Amniotic epithelial cell (primary cell): ENCODE measurements at places on chromosomes 12 and 14.

DNA sequence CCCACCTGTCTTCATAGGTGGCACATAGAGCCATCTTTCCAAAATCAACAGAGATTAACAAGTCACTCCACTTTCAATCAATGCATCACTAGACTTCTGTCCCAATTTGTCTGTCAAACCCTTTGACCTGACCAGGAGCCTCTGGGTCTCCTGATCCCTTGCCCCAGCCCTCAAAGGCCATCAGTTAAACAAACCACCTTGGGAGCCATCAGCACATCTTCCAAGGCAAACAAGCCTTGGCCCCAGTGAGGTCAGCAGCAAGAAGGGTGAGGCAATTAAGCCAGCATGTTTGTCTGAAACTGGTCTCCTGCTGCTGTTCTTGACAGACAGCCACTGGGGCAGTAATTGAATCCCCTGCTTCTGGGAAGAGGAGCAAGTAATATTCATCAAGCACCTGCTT lies 742.8 kb upstream of the TBX3 start:
- no peak for DNase-seq

DNA sequence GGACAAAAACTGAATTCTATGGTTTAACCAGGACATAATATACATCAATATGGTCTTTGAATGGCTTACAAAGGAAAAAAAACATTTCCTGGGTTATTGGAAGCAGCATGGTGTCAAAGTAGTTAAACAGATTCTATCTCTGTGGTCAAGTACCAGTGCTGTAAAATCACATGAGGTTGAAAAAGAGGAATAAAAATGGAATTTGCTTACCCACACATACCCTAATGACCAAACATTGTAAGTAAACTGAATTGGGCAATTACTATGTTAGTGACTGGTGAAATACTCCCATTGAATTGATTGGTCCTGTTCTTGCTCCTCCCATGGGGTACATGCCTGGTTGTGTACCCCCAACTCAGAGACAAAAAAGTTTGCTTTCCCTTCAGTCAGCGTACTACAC lies 19.6 kb downstream of the IFNG start:
- no peak for DNase-seq

GRCh38 chr14:71579331-71579730 lies 352.9 kb upstream of the RGS6 start:
- DNase-seq, result peak; percentile 55

- DNase-seq, result no peak
Measured at GRCh38 chr12:121397521-121397920, 2.4 kb upstream of the RNF34 start.

DNA sequence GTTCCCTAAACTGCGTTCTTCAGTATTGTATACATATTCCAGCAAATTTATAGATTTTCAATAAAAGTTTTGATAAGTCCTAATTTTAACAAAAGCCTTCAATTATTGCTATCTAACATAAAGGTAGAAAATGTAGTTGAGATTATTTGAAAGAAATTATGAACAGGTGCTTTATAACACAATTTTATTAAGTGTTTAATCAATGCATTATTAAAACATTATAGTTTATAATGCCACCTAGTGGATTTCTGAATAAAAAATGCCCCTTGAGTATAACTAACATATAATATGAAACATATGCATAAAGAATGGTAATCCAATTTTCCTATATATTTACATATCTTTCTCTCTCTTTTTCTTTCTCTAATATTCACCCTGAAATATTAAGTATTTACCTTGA lies 515.3 kb downstream of the SLC6A15 start:
- no peak for DNase-seq

GRCh38 chr14:91048265-91048664 lies 12.2 kb downstream of the RPS6KA5 start:
- no peak for DNase-seq

GRCh38 chr12:58576081-58576480 lies 344.2 kb downstream of the LRIG3 start:
- DNase-seq, result no peak

DNA sequence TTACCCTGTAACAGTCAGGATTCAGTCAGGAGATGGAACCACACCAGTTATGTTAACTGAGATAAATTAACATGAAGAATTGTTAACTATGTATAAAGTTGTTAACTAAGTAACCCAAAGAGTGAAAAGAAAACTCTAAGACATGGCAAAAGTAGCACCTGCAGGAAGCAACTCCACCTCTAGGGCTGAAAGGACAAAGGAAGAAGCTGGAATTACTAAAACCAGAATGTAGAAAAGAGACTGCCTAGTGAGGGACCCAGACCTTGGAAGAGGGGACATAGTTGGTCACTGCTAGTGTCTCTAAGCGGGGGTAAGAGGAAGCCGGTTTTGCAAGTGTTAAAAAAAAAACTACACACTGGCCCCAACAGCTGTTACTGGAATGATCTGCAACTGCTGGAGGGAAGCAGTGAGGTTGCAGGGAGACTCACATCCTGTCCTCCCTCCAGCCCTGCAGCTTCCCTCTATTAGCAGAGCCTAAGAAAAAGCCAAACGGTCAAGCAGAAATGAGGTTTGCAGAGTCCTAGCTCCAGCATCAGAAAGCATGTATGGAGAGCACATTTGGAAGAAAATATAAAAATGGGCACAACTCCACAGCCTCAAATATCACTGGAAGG lies 39.8 kb downstream of the GPR135 start:
- no peak for DNase-seq

GRCh38 chr14:75390183-75390582 lies 37.6 kb upstream of the JDP2 start:
- no peak for DNase-seq

DNA sequence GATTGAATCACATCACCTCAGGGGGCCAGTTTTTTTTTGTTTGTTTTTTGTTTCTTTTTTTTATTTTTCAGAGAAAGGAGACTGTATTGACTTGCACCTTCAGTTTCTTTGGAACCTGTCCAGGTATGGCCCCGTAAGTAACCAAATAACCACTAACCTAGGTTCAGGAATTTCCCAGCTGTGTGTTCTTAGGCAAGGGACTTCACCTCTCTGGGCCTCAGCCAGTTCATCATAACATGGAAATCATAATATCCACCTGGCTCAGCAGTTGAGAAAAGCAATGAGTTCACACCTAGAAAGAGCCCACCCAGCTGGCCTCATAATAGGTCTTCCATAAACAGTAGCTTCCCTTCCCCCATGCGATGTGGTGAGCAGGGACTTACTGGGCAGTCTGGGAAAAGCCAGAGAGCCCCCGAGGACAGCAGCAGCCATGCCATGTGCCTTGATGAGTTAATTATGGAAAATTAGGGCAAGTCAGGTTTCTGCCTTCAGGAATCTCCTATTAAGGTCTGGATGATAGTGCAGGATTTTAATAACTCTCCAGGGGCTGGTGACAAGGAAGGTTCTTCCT lies 27.4 kb upstream of the WSCD2 start:
- DNase-seq, result no peak

DNA sequence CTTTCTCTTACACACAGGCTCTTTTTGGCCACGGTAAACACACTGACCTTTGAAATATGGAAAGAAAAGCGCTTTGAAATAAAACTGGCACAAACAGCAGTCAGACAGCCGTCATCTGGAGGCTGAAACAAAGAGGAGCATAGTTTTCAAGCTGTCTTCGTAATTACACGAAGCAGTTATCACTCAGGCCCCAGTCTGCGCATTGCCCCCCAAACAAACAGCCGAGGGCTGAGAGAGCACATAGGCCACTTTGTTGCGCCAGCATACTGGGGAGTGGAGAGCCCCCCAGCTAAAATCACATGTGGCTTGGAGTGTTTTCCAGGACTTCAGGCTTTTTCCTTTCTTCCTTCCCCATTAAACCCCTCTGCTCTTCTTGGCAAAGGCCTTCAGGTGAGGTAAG lies 142.9 kb upstream of the BTG1 start:
- no peak for DNase-seq

DNA sequence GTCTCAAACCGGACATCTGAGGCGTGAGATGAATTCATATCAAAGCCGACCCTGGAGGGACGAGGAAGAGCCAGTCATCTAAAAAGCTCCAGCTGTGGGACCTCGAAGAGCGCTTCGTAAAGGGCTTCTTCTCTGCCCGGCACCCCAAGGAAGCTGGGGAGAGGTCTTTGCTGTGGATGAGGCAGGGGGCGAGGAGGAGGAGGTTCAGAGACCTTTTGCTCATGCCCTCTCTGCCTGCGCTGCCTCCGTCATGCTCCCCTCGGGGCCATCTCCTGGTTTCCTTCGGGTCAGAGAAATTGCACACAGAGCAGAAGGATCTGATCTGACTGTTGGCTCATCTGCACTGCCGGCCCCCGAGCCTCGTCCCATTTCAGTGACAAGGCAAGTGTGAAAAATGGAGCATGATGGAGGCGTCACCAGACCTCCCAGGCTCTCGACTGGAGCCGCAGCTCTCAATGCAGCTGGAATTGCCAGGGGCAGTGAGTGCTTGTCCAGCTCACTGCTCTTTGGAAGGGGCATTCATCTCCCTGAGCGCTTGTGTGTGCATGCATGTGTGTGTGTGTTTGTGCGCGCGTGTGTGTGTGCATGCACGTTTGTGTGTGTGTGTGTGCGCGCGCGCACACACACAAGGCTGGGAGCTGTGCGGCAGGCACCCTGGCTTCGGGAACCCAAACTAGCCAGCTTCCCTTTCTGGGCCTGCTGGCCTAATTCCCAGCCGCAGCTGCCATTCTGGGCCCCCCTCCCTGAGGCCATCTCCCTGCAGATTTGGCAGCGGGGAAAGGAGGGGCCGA lies 9.2 kb downstream of the CABP1 start:
- no peak for DNase-seq
